Neural progenitor cell (in vitro differentiated cells): ENCODE measurements at places on chromosomes 7 and 10. TPM values are rescaled to one million over a fixed set of nuclear protein-coding genes. Genes with fewer than 3 reads are reported as not detected.

DNA sequence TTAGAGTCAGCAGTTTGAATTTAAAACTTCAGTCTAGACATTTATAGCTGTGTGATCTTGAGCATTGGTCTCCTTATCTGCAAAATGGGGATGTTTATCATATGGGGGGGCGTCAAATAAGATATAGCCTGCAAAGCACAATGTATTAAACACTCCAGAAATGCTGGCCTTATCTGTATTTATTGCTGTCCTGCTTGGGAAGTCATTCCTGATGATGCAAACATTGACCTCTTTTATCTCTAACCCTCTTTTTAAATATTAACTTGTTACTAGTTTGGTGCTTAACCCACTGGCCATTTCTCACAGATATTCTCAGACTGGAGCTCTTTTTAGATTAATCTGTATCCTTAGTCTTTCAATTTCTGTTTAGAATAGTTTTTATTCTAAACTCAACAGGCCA is 13.2 kb downstream of the MRPS33 start:
- no peak overlapping the region for H3K4me3 ChIP-seq
- DNase-seq = no peak
- no peak overlapping the region for H3K27ac ChIP-seq
- no peaks in the 10 kb centered on the region for H3K27me3 ChIP-seq
- H3K4me1 ChIP-seq = no peaks in the 10 kb centered on the region

GRCh38 chr7:47540387-47541350 is 41.2 kb downstream of the TNS3 start:
- H3K27me3 ChIP-seq = peaks cover 14% of the 10 kb centered on the region
- H3K27ac ChIP-seq = no peak overlapping the region
- H3K36me3 ChIP-seq = no peaks in the 10 kb centered on the region
- DNase-seq = no peak
- peaks cover 29% of the 10 kb centered on the region for H3K4me1 ChIP-seq

DNA sequence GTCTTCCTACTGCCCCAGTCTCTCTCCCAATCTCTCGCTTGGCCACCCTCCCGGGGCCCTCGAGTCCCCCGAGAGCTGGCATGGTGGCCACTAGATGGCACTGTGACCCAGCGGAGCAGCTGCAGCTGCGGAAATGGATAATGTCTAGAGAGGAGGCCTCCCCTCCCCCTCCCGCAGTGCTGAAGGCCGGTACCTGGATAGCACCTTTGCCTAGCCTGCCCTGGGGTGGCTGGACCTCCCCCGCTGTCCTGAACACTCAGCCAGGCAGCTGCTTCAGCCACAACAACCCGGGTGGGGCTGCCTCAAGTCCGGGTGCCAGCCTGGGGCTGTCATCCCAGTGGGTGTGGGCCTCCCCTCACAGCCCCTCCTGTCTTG is 65.2 kb downstream of the GOLGA7B start:
- no peak overlapping the region for H3K4me3 ChIP-seq
- no peak overlapping the region for H3K27ac ChIP-seq
- H3K36me3 ChIP-seq = no peaks in the 10 kb centered on the region

DNA sequence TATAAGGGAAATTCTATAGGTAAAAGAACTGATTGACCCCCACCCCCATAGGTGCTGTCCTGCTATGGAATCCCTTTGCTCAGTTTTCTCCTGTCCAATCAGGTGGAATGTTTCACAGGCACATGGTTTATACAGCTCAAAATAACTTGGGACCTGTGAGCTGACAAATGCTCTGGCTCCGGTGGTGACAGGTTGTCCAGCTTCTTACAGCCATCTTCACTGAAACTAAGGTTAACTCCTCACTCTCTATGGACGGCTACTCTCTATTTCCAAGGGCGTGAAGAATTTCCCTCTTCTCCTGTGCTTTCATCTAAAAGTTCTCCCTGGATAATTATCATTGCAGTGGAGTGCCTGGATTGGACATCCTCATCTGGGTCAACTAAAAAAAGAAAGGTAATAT is at the start of gene MYPN:
MYPN (plus strand) TSS at position 158 of the 400 bp plus-strand sequence. CDS start 11,951 bp downstream, outside the sequence.
- no peaks in the 10 kb centered on the region for H3K4me1 ChIP-seq
- H3K36me3 ChIP-seq = no peaks in the 10 kb centered on the region
- no peak within 1 kb of the TSS for H3K4me3 ChIP-seq
- H3K27me3 ChIP-seq = no peaks in the 10 kb centered on the region

CYP3A7 gene
- total RNA-seq = not detected in 2 replicates
